ENCODE measurements at places on chromosomes 6 and 20.

DNA sequence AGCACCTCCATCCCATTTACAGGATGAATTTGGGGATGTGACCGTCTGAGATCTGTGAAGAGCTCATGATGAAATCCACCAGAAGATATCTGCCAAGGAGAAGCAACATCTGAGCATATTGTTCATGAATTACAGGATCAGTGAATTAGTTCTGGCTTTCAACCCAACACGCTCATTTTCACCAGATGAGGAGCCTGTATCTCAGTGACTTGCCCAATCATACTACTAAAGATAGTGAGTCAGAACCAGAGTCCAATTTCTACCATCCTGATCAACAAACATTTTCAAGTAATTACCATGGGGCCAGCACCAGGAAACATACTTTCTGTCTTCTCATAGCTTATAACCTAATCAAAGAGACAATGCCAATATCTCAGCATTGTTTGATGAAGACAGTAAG is 116.6 kb downstream of the ZDHHC14 start:
- DNase-seq = no peak

- DNase-seq = no peak
These were observed 243.3 kb upstream of the AFDN start for GRCh38 chr6:167583412-167583811.

DNA sequence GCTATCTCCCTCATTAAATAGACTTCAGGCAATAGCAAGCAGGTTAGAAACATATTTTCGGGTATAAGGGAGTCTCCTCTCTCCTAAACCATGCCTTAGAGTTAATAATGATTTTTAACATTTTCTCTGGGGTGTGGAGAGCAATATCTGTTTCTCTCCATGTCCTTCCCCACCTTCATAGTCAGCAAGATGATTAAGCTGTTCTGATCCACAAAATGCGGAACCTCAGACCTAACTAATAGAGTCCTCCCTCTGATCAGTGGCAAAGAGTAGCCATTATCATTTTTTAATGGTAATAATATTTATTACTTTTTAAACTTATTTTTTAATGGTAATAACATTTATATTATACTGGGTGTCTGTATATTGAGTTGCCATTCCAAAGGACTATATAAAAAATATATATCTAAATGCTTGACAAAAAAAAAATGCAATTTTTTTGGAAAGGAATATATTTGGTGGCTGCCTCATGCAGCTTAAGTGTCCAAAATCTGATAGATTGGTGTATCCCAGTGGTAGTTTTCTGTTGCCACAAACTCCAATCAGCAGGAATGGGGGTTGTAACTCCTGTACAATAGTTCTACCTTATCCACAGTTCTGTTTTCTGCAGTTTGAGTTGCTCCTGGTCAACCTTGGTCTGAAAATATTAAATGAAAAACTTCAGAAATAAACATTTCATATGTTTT is 14.0 kb upstream of the BTN3A2 start:
- DNase-seq = no peak

GRCh38 chr20:671252-672030 is 4.2 kb downstream of the SCRT2 start:
- DNase-seq = no peak

- DNase-seq = no peak
These were observed 70.5 kb upstream of the PRL start for GRCh38 chr6:22367346-22367745.

GRCh38 chr6:52498538-52499017 is 78.3 kb downstream of the TRAM2 start:
- no peak for DNase-seq

- no peak for DNase-seq
These were observed 215.6 kb upstream of the NRSN1 start for GRCh38 chr6:23910420-23910819.

DNA sequence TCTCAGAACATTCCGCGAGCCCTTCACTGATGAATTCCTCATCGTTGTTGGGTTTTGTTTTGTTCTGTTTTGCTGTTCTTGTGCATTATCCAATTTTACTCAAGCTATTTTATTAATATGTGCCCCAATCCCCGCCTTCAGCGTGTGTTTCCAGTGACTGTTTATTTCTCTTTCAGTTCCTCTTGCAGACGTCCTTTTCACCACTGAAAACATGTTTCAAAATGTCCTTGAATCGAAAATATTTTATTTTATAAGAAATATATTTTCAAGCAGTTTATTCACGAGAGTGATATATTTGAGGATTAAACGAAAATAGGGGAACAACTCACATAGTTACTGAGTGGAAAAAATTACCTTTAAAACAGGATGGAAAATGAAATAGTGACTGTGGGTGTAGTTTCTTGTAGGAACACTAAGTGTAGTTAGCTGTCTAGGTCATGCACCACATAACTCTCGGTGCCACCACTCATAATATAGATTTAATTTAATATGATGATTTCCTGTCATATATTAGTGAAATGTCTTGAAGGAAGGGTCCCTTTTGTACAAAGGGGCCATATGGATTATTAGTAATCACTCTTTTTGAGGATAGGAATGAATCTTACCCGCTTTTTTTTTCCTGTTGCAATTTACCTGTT is 45.3 kb upstream of the HDDC2 start:
- DNase-seq = no peak

GRCh38 chr6:19723545-19723944 is 113.6 kb upstream of the ID4 start:
- no peak for DNase-seq

DNA sequence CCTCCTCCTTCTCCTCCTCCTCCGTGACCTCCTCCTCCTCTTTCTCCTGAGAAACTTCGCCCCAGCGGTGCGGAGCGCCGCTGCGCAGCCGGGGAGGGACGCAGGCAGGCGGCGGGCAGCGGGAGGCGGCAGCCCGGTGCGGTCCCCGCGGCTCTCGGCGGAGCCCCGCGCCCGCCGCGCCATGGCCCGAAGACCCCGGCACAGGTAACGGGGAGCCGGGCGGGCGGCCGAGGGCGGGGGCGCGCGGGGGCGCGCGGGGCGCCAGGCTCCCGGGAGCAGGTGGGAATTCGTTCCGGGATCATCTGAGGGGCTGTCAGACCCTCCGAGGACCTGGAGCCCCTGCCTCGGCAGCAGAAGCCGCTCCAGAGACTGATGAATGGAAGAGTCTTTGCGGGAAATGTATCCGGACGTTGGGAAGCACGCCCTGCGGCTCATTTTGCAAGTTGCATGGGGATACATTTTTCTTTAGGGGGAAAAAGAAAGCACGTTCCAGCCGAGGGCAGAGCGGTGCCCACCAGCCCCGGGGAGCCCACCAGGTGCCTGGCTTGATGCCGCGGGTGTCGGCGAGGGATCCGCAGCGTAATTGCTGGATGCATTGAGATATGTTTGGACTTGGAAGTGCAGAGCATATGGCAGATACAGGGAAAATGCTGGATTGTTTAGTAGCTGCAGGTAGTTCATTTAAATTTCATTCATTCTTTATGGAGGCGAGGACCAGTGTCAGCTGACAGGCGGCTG is 394 bp downstream of the MYB start:
- DNase-seq = no peak

DNA sequence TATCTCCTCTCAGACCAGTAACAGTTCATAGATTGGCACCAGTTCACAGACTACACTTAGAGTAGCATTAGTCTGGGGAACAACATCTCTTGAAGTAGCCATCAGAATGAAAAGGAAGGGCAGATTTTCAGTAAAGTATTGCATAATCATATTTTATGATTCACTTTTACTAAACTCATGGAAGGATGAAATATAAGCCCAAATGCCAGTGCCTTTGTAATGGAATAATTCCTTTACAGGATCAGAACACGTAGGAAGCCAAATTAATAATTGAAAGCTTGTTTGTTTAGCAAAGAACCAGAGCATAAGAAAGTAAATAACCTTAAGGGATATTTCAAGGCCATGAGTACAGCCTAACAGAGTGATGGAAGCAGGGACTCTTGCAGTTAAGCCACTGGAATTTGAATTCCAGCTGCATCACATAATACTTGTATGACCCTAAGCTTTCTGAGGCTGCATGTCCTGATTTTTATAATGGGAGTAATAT is 11.4 kb upstream of the LOC128125822 start:
- DNase-seq = no peak

GRCh38 chr6:41037107-41037900 is 1.7 kb downstream of the UNC5CL start:
- DNase-seq = no peak

DNA sequence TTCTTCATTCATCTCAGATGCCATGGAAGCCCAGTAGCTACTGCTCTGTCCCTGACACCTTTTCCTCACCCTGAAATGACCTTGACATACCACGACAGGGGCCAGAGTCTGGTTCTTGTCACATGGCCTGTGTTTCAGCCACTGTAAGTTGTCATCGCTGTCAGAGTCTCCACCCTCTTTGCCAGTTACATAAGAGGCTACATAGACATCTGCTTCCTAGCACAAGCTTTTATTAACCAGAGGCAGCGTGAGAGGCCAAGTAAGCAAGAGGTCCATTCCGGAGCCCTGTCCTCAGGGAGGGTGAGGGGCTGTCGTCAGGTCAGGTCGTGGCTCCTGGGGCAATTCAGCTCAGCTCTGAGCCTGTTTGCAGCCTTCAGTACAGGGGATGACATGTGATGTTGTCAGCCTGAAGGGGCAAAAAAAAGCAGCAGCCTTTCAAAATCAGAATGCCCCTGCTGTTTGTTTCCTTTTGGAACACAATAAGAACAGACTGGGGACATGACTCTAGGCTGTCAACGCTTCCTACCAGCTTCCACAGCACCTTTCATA is 146.3 kb downstream of the MTFR2 start:
- no peak for DNase-seq

Data from effector memory CD8-positive, alpha-beta T cell (primary cell).